Right atrium auricular region (tissue), 2 donors: ENCODE measurements at places on chromosomes 5 and 9. TPM values are rescaled to one million over a fixed set of nuclear protein-coding genes. Genes with fewer than 3 reads are reported as not detected.

The SLC34A1 gene
- not detected for total RNA-seq

The CCDC112 gene
- 7.7 TPM for total RNA-seq

The CCL27 gene
- not detected for total RNA-seq

The NIM1K gene
- 0.43 TPM for total RNA-seq

The PCDHA9 gene
- 0.04 TPM for total RNA-seq

The TMEM215 gene
- total RNA-seq = not detected

The FOXD4L4 gene
- not detected for total RNA-seq

The SLC1A1 gene
- 2.6 TPM for total RNA-seq

The PCDHB5 gene
- total RNA-seq = 3.8 TPM

The IL4 gene
- not detected for total RNA-seq

DNA sequence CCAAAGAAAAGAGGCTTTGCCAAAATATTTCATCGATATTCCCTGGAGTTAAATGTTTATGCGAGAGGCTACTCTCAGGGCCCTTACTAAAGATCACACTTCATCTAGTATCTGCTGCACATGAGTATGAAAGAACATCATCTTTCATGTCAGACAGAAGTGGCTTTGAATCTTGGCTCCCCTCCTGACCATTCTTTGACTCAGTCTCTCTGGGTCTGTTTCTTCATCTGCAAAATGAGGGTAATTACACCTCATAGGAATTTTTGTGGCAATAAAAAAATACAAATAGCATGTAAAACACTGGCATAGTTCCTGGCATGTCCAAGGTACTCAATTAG, 58.1 kb downstream of the SLIT3 start:
- no peak for DNase-seq

DNA sequence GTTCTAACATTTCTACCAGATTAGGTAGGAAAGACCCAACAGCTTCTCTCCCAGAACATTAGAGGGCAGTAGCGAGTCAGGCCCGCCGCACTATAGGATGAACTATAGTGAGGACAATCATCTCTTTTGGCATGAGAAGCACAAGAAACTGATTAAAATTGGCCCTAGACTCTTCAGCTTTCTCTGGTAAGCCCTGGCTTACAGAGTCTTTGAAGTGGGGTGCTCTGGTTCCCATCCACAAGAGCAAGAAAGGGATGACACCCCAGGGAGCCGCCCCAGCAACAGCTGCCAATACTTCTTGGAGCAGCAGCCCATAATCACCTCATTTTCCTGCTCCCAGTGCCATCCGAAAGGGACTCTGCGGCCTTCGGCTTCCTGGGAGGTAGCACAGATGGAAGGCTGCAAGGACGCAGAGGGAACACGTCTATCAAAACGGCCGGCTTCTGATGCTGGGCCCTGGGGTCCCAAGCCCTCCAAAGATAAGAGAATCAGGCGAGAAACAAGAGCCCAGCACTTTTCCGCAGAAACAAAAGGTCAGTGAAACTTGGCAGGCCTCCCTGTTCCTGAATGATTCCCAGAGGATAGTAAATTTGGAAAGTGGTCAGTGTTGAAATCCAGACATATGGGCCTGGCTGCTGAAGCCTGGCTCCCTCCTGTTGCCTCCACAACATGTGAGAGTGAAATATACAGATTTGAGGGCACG, 69.3 kb downstream of the HSD17B3 start:
- DNase-seq = peak; percentile 83

- DNase-seq = no peak
These were observed 18.2 kb upstream of the SLC30A5 start for GRCh38 chr5:69075522-69076179.

DNA sequence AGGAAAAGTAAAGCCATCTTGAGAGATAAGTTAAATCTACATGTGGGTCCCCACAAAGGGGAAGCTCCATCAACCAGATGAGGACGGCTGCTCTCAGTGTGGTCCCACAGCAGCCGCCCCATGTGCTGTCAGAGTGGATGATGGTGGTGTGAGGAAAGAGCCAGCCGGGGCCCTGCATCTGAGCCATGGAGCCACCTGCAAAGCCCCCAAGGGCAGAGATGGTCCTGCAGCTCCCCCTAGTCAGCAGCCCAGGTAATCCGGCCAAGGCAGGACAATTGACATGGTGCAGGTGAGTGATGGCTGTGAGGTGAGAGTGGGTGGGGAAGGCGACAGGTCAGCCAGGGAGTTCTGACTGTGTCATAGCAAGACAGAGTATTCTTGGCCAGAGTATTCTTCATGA, 458.8 kb downstream of the ICE1 start:
- DNase-seq = no peak

DNA sequence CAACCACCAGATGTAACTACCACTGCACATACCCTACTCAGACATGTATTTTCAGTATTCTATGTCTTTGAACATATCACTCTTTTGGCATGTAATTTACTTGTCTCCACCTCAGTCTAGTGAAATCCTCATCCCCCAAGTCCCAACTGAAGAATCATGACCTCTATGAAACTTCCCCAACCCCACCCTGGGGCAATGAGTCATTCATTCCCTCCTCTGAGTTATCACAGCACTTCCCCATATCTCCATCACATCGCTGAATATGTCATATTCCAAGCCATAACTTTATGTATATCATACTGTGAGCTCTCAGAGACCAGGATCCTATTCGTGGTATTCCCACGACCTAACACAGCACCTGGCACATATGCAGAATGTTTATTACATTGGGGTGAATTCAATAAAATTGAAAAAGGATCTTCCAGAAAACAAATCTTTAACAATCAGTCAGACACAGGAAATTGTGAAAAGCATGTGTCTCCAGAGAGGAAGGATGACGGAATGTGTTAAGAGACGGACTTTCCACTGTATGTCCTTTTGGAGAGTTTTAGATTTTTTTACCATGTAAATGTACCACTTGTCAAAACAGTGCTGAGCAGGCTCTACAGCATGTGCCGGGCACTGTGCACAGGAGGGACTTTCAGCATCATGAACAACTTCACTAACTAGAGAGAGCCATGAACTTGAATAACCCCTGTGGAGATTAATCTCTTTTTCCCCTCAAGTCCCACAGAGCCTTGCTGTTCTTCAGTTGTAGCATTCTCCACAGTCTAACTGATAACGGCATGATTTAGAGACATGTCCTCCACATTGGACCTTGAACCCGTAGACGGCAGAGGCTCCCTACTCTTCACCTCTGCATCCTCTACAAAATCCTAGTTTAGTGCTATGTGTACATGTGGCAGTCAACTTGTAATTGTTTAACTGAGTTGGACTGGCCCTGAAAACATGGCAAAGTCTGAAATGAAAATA, 213.5 kb downstream of the GLIS3 start:
- no peak for DNase-seq

DNA sequence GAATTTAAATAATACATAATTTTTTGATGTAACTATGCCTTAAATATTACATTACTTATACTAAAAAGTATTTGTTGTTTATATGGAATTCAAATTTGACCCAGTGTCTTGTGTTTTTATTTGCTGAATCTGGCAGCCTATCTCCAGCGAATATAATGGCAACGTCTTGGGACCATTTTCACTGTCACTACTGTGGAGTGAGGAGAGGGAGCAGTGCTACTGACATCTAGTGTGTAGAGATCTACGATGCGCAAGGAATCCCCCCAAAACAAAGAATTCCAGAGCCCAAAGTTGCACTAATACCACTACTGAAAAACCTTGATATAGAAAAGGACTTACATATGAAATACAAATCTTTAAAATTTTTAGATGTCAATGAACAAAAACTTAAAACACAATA, 314.4 kb downstream of the DRD1 start:
- DNase-seq = no peak

- no peak for DNase-seq
These were observed 246.5 kb upstream of the ATP10B start for GRCh38 chr5:161098516-161098915.

- DNase-seq = no peak
These were observed 249.2 kb upstream of the CCNH start for GRCh38 chr5:87661784-87662566.

DNA sequence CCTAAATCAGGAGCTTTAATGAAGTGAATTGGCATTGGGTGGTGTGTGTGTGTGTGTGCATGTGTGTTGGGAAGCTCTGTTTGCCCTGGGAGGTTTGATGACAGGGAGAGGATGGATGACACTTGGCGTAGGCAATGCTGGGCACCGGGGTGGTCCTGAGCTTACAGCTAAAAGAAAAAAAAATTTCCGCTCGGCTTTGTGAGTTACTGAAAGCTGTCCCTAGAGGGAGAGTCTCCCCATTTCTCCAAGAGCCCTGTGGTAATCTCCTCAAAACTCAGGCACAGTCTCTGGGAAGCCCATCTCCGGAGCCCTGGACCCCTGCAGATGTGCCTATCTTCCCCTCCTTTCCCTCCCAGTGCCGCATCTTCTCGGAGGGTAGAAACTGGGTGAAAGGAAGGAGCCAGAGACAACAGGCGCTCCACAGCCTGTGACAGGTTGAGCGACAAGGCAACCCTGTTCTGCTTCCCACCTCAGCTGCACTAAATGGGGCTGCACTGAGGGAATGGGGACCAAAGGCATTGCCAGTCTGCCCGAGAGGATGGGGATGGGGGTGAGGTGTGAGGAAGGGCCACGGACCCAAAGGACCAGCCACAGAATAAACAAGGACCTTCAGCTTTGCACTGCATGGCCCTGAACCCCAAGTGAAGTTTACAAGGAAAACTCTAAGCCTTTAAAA, 35.8 kb upstream of the TIFAB start:
- no peak for DNase-seq

GRCh38 chr5:107430071-107430625, 240.6 kb downstream of the EFNA5 start:
- no peak for DNase-seq

GRCh38 chr9:115628426-115628825, 510.5 kb upstream of the TNC start:
- no peak for DNase-seq

DNA sequence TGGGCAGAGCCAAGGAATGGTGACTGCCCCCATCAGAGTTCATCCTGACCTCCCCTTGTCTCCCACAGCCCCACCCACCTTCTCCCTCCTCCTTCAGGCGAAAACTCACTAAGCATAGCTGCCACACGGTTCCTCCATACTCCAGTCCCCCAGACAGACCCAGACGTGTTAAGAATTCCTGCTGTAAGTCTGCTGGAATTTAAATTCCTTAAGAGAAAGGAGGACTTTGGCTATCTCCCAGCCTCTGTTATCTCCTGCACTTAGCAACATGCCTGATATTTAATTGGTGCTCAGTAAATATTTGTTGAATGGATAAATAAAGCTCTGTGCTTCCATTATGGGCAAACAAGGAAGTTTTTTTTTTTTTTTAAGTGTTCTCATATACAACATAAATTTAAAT, 213.7 kb downstream of the RFK start:
- no peak for DNase-seq

- DNase-seq = no peak
These were observed 13.6 kb upstream of the SPARC start for GRCh38 chr5:151700296-151700695.

GRCh38 chr9:25613709-25614108, 64.5 kb downstream of the TUSC1 start:
- no peak for DNase-seq

DNA sequence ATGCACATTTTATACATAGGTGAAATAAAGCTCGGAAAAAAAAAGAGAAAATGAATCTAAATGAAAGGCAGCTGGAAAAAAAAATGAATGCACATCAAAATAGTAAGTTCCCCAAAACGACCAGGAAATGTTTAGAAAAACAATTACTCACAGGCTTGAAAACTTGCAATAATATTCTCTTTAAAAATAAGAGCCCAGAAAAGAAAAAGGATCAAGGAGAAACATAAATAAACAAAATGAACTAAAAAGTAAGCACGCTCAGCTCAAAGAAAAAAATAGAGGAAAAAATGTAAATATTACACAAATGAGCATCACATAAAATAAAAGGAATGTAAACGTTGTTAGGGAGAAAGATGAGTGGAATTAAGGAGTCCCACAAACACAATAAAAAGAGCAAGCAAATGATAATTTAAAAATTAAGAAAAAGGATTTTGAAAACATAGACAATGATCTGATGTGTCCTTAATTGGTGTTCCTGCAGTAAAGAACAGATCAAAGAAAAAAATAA, 54.2 kb downstream of the SLC27A6 start:
- DNase-seq = no peak

DNA sequence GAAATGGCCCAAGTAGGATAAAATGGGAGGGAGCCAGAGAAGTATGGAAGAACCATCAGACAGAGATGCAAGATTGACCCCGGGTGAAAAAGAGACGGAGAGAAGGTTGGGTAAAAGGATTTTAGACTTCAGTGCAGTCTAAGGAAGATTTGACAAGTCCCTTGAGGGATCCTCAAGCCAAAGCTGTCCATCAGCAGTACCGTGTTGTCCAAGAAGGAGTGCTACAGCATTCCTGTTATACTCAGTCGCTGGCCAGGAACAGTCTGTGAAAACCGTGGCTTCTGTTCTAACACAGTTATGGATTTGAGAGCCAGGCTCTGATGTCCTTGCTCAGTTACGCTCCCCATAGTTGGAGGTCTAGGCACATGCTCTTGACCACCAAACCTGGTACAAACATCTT, 383.9 kb upstream of the DAB2 start:
- no peak for DNase-seq

- no peak for DNase-seq
These were observed 176.6 kb downstream of the CACNA1B start for GRCh38 chr9:138053996-138054752.

GRCh38 chr5:173314166-173314952, 13.9 kb downstream of the STC2 start:
- DNase-seq = no peak

GRCh38 chr9:84597131-84597530, 72.4 kb upstream of the NTRK2 start:
- no peak for DNase-seq

DNA sequence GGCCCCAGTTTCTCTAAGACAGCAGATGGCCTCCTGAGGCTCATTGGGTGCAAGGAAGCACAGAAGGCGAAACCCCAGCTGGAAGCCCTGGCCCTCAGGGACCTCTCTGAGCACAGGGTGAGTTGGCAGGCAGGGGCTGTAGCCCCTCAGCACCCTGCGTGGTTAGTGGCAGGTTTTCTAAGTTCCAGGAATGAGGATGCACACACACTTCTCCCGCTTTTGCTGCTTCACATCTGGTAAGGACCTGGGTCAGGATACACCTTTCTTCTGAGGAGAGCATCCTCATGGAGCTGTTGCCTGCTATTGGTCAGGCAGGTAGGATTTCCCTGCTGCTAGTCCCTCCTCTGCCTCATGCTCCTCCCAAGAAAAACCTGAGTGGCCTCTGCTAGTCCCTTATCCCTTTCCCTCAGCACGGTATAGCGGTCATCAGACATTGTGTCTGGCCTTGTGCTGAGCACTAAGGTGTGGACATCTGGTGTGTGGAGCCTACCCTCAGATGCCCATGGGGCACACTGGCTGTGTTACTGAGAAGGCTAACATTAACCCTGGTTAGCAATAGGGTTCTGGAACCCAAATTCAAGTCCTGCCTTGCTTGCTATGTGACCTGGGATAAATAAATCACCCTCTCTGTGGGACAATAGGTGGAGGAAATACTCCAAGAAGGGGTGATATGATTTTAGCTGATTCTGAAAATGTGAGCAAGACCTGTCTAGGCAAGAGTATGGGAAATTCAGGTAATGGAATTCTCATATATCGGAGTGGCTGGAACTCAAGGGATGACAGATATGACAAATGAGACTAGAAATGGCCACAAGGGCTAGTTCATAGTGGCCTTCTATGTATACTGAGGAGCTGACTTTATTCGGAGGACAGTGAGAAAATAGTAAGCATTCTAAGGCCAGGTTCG, 1.6 kb downstream of the SLC22A4 start:
- no peak for DNase-seq

GRCh38 chr9:93886911-93887310, 68.2 kb downstream of the BARX1 start:
- peak; percentile 28 for DNase-seq
